ENCODE measurements at places on chromosomes 6 and 20. TPM values are rescaled to one million over a fixed set of nuclear protein-coding genes. Genes with fewer than 3 reads are reported as not detected.

The SLC22A23 gene
- 21.1 TPM for total RNA-seq

The POM121L2 gene
- not detected for total RNA-seq

The OPRM1 gene
- total RNA-seq, result not detected

The FOXS1 gene
- 9.3 TPM for total RNA-seq

The TXLNB gene
- under 0.01 TPM for total RNA-seq

The HLA-DQB1 gene
- total RNA-seq, result not detected

The HTR1E gene
- total RNA-seq, result not detected

The SLC12A5 gene
- total RNA-seq, result not detected

The MACROD2 gene
- under 0.01 TPM for total RNA-seq

The EDN1 gene
- 87.4 TPM for total RNA-seq

The ZNF391 gene
- 2.5 TPM for total RNA-seq

The GCM1 gene
- not detected for total RNA-seq

The NNAT gene
- 0.19 TPM for total RNA-seq

The CYP39A1 gene
- under 0.01 TPM for total RNA-seq

The TREML2 gene
- total RNA-seq, result not detected

The PLEKHG1 gene
- 1.5 TPM for total RNA-seq

The AKAP12 gene
- total RNA-seq, result 198 TPM

The SLC2A4RG gene
- total RNA-seq, result 22.0 TPM

The HLA-DOA gene
- total RNA-seq, result not detected

The SIRPB2 gene
- total RNA-seq, result not detected

The CEP43 gene
- total RNA-seq, result 36.8 TPM

The SERINC3 gene
- total RNA-seq, result 128 TPM

The POPDC3 gene
- total RNA-seq, result 5.8 TPM

The PPIL6 gene
- 6.5 TPM for total RNA-seq

The CLVS2 gene
- not detected for total RNA-seq

The LY6G6D gene
- not detected for total RNA-seq

The HINT3 gene
- total RNA-seq, result 18.0 TPM

The SLC17A3 gene
- total RNA-seq, result not detected

The CD83 gene
- 3.1 TPM for total RNA-seq

The TMEM181 gene
- 43.1 TPM for total RNA-seq

The ZNF217 gene
- total RNA-seq, result 18.8 TPM

The SLC17A2 gene
- not detected for total RNA-seq

The CALHM4 gene
- total RNA-seq, result 0.19 TPM

The ENPP4 gene
- total RNA-seq, result 0.77 TPM

The TFEB gene
- total RNA-seq, result 3.4 TPM

The SLC16A10 gene
- not detected for total RNA-seq

The TAF11 gene
- 17.2 TPM for total RNA-seq

The R3HDML gene
- not detected for total RNA-seq

The EFCAB8 gene
- under 0.01 TPM for total RNA-seq

The RIPOR3 gene
- 13.2 TPM for total RNA-seq

All from regular cardiac myocyte (primary cell).